ENCODE measurements at places on chromosomes 5 and 9. TPM values are rescaled to one million over a fixed set of nuclear protein-coding genes. Genes with fewer than 3 reads are reported as not detected.

ADAMTS13 gene
- total RNA-seq = 15.9 TPM

SPARC gene
- total RNA-seq = 358 TPM

SOHLH1 gene
- not detected for total RNA-seq

FAM151B gene
- total RNA-seq = 0.48 TPM

DNA sequence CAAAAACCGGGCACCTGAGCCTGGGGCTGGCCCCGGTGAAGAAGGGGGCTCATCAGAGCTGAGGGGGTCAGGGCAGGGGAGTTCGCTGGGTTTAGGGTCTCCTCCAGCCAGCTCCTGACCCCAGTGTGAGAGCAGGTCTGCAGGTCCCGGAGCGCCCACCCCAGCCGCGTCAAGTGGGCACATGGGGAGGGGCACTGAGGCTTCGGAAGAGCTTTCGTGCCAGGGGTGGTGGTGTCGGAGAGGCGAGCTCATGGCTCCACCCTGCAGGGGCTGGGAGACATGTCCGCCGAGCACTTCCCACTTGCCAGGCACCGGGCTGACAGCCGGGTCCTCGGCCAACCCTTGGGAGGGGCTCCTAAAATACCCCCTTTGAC lies 13.2 kb downstream of the VAV2 start:
- H3K27me3 ChIP-seq = no peaks in the 10 kb centered on the region
- DNase-seq = peak; percentile 12
- no peaks in the 10 kb centered on the region for H3K36me3 ChIP-seq
- no peak overlapping the region for H3K27ac ChIP-seq

DNA sequence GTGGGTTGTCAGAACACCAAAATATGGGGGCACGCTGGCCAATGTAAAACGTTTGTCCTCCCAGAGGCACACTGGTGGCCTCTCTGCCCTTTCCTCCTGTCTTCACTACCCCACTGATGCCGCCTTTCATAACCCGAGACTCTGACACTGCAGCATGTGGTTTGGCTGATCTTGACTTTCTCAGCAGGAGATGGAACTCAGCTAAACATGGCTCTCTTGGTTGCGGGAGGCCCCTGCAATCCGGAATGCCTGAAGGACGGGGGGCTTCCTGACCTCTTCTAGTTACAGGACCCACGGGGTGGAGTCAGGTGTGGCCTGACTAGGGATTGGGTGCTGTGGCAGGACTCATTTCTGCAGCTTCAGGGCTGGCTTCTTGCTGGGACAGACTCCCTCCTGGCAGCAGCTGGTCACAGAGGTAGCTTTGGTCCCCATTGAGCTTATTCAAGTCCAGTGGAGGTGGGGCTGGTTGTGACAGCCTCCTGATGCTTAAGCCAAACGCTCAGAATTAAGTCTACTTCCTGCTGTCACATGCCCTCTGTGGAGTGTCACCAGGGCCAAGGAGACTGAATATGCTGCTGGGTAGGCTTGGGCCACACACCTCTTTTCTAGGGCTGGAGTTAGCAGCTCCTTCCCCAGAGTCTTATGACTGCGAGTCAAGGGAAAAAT lies 44.2 kb downstream of the NXNL2 start:
- H3K36me3 ChIP-seq = no peaks in the 10 kb centered on the region
- no peak for DNase-seq
- H3K4me3 ChIP-seq = no peak overlapping the region
- H3K4me1 ChIP-seq = peaks cover 10% of the 10 kb centered on the region
- no peak overlapping the region for H3K27ac ChIP-seq

- DNase-seq = no peak
- no peak overlapping the region for H3K4me3 ChIP-seq
- peaks cover 15% of the 10 kb centered on the region for H3K27me3 ChIP-seq
Observed at GRCh38 chr5:6556089-6556801, 76.6 kb downstream of the NSUN2 start.

DNA sequence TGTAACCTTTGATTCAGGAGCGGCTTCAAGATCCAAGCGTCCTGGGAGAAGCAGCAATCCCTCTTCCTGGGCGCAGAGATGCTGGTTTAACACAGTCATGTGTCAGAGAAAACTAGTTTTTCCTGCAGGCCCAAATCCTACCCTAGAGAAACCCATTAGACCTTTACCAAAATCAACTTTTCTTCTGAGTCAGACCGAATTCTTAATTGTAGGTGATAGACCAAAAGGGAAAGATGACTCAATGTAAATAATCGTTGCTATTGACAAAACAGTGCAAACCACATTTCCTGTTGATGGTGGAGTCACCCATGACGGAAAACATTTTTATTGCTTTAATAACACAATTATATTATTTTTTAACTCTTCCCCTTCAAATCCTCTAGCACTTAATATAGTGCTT lies 40.1 kb downstream of the SLC1A1 start:
- peaks cover 28% of the 10 kb centered on the region for H3K4me1 ChIP-seq
- no peaks in the 10 kb centered on the region for H3K27me3 ChIP-seq
- no peak overlapping the region for H3K27ac ChIP-seq
- H3K36me3 ChIP-seq = peaks cover 13% of the 10 kb centered on the region
- DNase-seq = no peak
- no peak overlapping the region for H3K4me3 ChIP-seq

DNA sequence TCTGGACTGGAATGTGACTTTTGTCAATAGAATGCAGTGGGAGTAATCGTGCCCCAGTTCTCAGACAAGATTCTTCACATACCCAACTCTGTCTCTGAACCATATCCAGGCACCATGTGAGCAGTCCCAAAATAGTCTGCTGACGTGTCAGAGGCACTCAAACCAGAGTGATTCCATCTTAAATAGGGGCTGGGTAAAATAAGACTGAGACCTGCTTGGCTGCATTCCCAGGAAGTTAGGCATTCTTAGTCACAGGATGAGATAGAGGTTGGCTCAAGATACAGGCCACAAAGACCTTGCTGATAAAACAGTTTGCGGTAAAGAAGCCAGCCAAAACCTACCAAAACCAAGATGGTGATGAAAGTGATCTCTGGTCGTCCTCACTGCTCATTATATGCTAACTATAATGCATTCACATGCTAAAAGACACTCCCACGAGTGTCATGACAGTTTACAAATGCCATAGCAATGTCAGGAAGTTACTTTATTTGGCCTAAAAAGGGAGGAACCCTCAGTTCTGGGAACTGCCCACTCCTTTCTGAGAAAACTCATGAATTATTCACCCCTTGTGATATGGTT lies 16.9 kb upstream of the PLCXD3 start:
- H3K4me1 ChIP-seq = peaks cover 8% of the 10 kb centered on the region
- H3K27me3 ChIP-seq = no peaks in the 10 kb centered on the region
- no peak overlapping the region for H3K4me3 ChIP-seq

GRCh38 chr9:116837018-116837989 lies 150.2 kb downstream of the TRIM32 start:
- H3K27me3 ChIP-seq = no peaks in the 10 kb centered on the region

- H3K4me3 ChIP-seq = no peak overlapping the region
- H3K27ac ChIP-seq = no peak overlapping the region
- no peak for DNase-seq
Observed at GRCh38 chr5:11928909-11929308, 24.7 kb upstream of the CTNND2 start.

DNA sequence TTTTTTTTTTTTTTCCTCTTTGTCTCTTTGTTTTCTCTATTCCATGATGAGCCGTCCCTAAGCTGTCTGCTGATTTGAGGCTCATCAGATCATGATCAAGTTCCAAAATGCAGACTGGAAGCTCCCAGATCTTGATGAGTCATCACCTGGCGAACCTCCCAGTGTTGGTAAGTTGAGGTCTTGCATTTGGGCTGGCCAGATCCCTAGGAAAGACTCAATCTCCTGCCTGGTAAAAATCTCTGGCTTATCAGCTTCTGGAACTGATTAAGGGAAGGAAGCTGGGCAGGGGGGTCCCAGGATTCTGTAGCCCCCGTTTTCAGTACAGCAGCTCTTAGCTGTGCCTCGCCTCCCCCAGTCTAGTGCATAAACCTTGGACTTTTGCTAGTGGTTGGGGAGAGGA lies 69.0 kb downstream of the TSPAN17 start:
- H3K4me3 ChIP-seq = no peak overlapping the region
- H3K27me3 ChIP-seq = peaks cover 8% of the 10 kb centered on the region

- no peaks in the 10 kb centered on the region for H3K27me3 ChIP-seq
- H3K27ac ChIP-seq = no peak overlapping the region
- H3K36me3 ChIP-seq = peaks cover 2% of the 10 kb centered on the region
Observed at GRCh38 chr5:126954981-126955380, 75.4 kb downstream of the MARCHF3 start.

- no peak overlapping the region for H3K27ac ChIP-seq
- peak; percentile 63 for DNase-seq
- peaks cover 9% of the 10 kb centered on the region for H3K4me1 ChIP-seq
- peaks cover 42% of the 10 kb centered on the region for H3K27me3 ChIP-seq
- peaks cover 11% of the 10 kb centered on the region for H3K36me3 ChIP-seq
- H3K4me3 ChIP-seq = peak overlapping the region; percentile 89
Observed at GRCh38 chr5:172958331-172959046, 735 bp upstream of the RPL26L1 start.

- no peak overlapping the region for H3K4me3 ChIP-seq
- no peak overlapping the region for H3K27ac ChIP-seq
- H3K4me1 ChIP-seq = peaks cover 47% of the 10 kb centered on the region
- DNase-seq = no peak
- H3K36me3 ChIP-seq = peaks cover 3% of the 10 kb centered on the region
Observed at GRCh38 chr5:82813861-82814260, 263.3 kb downstream of the TMEM167A start.

DNA sequence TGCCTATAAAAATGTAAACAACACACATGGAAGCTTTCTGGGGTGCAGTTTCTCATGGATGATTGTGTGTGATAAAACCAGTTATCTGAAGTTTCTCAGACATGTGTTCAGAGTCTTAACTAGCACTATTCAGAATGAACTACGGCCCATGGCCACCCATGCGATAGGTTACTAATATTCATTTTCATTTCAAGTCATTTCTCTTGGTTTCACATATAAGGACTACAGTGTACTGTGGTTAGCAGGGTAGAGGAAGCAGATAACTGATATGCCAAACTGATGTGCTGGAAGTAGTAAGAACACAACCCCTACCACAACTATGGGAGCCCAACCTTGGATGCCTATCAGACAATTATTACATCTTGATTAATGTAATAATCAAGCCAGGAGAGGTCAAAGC lies 372.1 kb downstream of the DTWD2 start:
- H3K4me3 ChIP-seq = no peak overlapping the region
- H3K27ac ChIP-seq = no peak overlapping the region

DNA sequence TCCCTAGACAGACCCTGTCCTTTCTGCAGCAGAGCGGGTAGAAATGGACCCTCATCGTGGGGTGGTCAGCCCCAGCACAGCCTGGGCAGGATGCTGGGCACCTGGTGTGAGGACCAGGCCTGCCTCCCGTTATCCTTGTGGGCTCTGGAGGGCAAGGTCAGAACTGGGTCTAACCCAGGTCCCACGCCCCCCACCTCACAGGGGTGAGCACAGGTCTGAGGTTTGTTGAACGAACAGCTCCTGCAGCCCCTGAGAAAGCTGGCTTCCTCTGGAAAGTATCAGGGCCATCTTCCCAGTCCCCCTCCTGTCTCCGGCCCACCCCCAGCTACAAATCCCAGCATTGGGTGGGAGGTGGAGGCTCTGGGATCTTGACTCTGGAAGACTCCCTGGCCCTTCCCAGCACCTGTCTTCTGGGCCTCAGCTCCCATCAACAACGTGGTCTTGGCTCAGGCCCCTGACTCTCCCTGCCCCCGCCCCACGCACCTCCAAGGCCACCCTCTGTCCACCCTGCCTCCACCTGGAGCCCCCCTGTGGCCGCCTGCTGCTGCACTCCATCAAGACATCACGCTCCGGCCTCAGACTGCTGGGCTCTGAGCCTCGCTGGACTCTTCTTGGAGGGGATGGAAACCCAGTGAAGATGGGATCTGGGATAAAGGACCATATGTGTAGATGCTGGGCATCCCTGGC lies 30.1 kb upstream of the CNOT6 start:
- H3K36me3 ChIP-seq = peaks cover 18% of the 10 kb centered on the region
- H3K27ac ChIP-seq = no peak overlapping the region
- no peaks in the 10 kb centered on the region for H3K27me3 ChIP-seq

GRCh38 chr5:109705596-109705995 lies 15.9 kb downstream of the MAN2A1 start:
- no peak overlapping the region for H3K4me3 ChIP-seq
- no peak overlapping the region for H3K27ac ChIP-seq
- H3K4me1 ChIP-seq = peaks cover 66% of the 10 kb centered on the region
- DNase-seq = no peak

- no peaks in the 10 kb centered on the region for H3K36me3 ChIP-seq
- H3K27ac ChIP-seq = no peak overlapping the region
Observed at GRCh38 chr5:167850911-167851310, 440.5 kb upstream of the WWC1 start.

GRCh38 chr5:57736716-57737115 lies 254.1 kb upstream of the ACTBL2 start:
- no peaks in the 10 kb centered on the region for H3K36me3 ChIP-seq
- no peak overlapping the region for H3K27ac ChIP-seq
- H3K4me1 ChIP-seq = peaks cover 20% of the 10 kb centered on the region
- no peak for DNase-seq
- no peak overlapping the region for H3K4me3 ChIP-seq

- H3K27me3 ChIP-seq = peaks cover 3% of the 10 kb centered on the region
- H3K36me3 ChIP-seq = no peaks in the 10 kb centered on the region
- peak overlapping the region; percentile 94 for H3K27ac ChIP-seq
- peaks cover 60% of the 10 kb centered on the region for H3K4me1 ChIP-seq
- DNase-seq = peak; percentile 92
- H3K4me3 ChIP-seq = peak overlapping the region; percentile 25
Observed at GRCh38 chr9:89661956-89662717, 57.3 kb downstream of the GADD45G start.

DNA sequence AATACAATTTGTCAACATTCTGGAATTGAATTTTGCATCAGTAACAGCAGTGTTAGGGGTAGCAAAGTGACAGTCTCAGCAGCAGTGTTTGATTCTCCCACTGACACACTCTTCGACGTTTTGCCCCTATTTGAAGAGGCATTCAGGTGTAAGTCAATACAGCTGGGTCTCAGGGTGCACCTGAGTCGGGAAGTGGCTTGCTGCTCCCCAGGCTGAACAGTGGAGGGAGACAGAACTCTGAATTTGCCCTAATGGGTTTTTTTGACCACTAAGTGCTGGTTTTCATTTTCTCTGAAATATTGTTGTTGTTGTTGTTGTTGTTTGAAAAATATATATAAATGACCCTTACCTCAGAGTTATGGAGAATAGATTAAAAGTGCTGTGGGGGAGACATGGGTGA lies 223.2 kb downstream of the TLR4 start:
- peaks cover 6% of the 10 kb centered on the region for H3K4me1 ChIP-seq
- H3K36me3 ChIP-seq = no peaks in the 10 kb centered on the region
- H3K4me3 ChIP-seq = no peak overlapping the region
- DNase-seq = peak; percentile 41

DNA sequence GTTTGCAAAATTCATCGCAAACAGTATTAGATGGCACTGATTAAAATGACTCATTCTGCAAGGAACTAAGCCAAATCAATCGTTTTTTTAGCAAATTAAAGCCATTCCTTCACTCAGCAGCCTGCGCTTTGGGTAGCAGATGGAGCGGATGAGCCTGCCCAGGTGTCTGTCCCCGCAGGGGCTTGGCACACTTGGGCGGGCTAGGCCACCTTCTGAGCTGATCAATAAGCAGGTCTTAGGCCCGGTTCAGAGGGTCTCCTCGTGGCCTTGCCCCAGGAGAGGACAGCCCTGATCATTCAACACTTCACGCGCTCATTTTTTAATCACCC lies 78.0 kb upstream of the FCN1 start:
- peaks cover 36% of the 10 kb centered on the region for H3K36me3 ChIP-seq
- no peak overlapping the region for H3K27ac ChIP-seq
- no peak for DNase-seq
- H3K27me3 ChIP-seq = peaks cover 25% of the 10 kb centered on the region
- H3K4me3 ChIP-seq = no peak overlapping the region
- H3K4me1 ChIP-seq = peaks cover 9% of the 10 kb centered on the region

All from WTC11 (cell line).